Activated CD8-positive, alpha-beta memory T cell treated with anti-CD3 and anti-CD28 coated beads, Interleukin-2, amount 50 U/mL, for 48 hours (primary cell): ENCODE measurements at places on chromosomes 11 and 22.

GRCh38 chr11:61022311-61023085, 51.0 kb downstream of the CD6 start:
- no peak for DNase-seq

- peak; percentile 65 for DNase-seq
These were observed 32.0 kb downstream of the PDE2A start for GRCh38 chr11:72642043-72642883.

- DNase-seq: peak; percentile 42
These were observed 45.6 kb downstream of the EIF3F start for GRCh38 chr11:8032576-8033304.

- DNase-seq: no peak
These were observed 558.4 kb upstream of the ANO5 start for GRCh38 chr11:21634491-21634890.

GRCh38 chr22:44024288-44024921, at the start of gene PARVB:
PARVB (plus strand) TSS chr22:44024302; CDS start chr22:44024340, 38 bp downstream.
- peak; percentile 65 for DNase-seq

DNA sequence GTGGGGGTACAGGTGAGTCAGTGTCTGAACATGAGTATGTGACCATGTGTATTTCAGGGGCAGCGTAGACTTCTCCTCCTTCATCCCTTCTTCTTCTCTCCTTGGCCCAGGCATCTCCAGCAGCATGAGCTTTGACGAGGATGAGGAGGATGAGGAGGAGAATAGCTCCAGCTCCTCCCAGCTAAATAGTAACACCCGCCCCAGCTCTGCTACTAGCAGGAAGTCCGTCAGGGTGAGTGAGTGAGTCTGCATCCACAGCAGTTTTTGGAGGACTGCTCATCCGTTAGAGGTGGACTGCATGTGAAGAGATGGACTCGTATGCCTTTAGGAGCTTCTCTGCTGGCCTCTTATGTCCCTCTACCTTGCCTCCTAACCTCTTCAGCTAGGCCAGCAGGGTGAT, 15.6 kb downstream of the TUB start:
- peak; percentile 23 for DNase-seq

DNA sequence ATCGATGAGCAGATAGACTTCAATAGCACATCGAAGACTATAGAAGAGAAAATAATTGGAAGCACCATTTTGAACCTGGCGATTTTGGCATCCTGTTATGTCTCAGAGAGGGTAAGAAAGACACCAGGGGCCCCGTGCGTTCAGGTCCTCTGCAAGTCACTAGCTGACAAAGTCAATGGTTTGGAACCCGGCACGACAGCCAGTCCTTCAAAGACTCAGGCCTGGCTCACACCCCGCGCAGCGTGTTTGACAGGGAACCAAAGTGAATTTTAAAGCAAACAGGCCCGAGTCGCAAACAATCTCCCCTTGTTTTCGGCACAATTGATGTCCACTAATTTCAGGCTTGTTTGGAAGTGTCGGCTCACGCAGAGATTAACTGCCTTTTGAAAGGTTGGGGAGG, 716.6 kb downstream of the BRD1 start:
- no peak for DNase-seq

GRCh38 chr11:125956391-125957134, 10.7 kb downstream of the VSIG10L2 start:
- no peak for DNase-seq

GRCh38 chr11:61850687-61851086, 22.6 kb downstream of the FADS2 start:
- DNase-seq: no peak

- DNase-seq: no peak
These were observed 6.4 kb upstream of the SEC14L4 start for GRCh38 chr22:30511911-30512310.

- no peak for DNase-seq
These were observed 16.9 kb upstream of the SIK2 start for GRCh38 chr11:111585371-111585770.

- no peak for DNase-seq
These were observed 34.6 kb downstream of the OSBPL5 start for GRCh38 chr11:3130269-3131071.

GRCh38 chr11:113105592-113105991, 144.4 kb downstream of the NCAM1 start:
- DNase-seq: no peak

DNA sequence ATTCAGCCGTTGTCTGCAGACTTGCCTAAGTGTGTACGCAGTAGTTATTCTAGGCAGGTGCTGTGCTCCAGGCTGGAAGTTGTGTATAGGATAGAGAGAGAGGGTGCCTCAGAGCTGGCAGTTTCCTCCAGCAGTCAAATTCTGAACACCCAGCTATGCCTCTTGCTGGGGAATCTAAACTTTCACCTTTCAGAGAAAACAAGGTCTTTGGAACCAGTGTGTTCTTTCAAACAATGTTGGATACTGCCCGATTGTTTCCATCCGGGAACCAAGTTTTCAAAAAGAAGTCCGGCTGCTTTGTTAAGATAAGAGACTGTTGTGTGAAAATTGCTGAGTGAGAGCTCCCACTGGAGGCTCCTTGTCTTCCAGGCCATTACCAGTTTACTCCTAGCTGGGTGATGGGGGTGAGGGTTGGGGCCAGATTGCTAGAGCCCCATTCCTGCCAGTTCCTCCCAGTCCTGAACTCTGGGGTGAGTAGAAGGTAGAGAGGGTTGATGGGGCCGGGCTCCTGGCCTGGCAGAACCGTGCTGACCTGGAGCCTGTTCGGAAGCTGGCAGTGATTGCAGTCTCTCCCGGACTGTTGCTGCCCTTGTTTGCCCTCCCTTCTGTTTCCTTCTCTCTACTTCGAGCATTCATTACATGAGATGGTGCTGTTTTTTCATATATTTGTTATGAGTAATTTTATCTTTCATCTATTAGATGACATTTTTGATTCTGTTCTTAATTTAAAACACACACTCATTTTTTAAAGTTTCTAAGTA, 150.2 kb downstream of the TEAD1 start:
- DNase-seq: no peak

DNA sequence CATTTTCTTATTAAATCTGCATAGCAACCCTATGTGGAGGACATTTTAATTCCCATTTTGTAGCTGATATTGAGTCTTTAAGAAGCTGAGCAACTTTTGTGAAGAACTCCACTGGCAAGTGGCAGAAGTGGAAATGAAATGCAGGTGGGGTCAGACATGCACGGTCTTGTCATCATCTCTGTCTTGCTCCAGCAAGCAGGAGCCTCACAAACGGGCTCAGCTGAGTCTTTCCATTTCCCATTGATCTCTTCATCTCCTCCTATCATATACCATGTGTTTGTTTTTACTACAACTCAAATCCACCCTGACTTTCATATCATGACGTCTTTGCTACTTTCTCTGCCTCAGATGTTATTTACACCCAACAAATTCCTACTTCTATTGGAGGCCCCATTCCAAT, 97.9 kb upstream of the TENM4 start:
- no peak for DNase-seq

GRCh38 chr11:116955548-116955947, 118.1 kb upstream of the APOA1 start:
- no peak for DNase-seq

DNA sequence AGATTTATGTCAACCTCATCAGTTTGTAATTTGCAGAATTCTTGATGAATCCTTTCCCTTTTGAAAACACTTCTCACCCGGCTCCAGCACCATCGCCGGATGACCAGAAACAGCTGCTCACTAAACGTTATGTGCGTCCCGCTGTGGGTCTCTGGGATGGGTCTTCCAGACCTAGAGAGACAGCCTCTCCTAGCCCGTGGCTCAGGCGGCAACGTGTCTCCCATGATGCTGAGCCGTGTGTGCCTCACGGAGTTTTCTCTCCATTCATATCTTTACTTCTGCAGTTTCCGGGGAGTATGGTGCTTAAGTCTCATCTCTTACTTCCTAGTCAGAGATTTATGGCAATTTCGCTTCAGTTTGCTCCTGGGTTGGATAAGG, 25.0 kb upstream of the ACR start:
- DNase-seq: no peak

DNA sequence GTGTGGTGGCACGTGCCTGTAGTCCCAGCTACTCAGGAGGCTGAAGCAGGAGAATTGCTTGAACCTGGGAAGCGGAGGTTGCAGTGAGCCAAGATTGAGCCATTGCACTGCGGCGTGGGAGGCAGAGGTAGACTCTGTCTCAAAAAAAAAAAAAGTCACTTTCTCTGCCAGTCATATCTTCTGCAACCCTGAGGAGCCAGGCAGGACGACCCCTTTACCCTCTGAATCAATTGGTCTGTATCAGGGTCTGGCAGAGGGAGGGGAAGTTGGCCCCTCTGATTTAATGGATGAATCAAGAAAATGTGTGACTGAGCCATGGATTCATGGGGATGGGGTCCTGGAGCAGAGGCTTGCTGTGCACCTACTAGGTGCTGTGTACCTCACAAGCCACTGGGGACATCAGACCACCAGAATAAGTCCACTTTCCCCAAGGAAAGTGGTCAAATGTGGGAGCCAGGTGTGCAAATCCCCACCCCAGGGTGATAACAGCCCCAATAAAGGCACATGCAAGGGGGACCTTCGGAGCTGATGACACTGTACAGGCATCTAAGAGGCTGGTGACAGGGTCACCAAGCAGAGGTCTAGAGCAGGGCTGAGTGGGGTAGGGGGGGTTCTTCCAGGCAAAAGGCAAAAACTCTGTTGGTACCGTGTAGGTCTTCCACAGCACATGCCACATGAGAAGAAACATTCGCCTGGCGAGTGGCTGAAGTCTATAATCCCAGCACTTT, 29.0 kb downstream of the TXN2 start:
- DNase-seq: no peak

GRCh38 chr22:23501261-23501619, 78.8 kb downstream of the IGLL1 start:
- no peak for DNase-seq

GRCh38 chr11:3707176-3707575, 36.0 kb upstream of the CHRNA10 start:
- DNase-seq: no peak

DNA sequence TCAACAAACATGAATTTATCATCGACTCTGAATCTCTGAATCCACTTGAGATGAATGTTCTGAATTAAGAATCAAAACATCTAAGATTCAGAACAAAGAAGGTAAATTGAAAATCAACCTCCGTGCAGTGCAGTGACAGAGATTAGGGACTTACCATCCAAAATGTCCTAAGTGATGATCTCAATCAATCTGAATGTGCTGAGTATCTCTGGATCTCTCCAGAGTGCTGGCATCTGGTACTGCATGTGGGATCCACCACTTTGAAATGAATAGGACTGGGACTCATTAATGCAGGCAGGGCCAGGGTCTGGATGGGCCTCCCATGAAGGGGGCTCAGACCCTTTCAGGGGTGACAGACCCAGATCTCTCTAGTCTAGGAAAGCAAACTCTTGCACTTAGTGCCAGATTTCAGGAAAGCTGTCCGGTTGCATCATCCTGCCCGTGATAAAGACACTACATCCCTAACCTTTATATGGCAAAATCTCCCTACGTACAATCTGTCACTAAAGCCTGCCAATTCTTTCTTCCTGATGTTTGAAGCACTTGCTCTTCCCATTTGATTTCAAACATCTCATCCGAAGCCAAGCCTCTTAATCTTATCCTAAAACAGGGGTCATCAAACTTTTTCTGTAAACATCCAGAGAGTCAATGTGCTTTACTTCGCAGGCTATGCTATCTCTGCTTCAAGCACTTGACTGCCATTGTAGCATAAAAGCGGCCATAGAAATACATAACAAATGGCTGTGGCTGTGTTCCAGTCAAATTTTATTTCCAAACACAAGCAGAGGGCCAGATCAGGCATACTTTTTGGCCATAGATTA, 263.3 kb downstream of the LARGE1 start:
- no peak for DNase-seq

GRCh38 chr22:25061605-25062376, 109.3 kb downstream of the KIAA1671 start:
- no peak for DNase-seq

DNA sequence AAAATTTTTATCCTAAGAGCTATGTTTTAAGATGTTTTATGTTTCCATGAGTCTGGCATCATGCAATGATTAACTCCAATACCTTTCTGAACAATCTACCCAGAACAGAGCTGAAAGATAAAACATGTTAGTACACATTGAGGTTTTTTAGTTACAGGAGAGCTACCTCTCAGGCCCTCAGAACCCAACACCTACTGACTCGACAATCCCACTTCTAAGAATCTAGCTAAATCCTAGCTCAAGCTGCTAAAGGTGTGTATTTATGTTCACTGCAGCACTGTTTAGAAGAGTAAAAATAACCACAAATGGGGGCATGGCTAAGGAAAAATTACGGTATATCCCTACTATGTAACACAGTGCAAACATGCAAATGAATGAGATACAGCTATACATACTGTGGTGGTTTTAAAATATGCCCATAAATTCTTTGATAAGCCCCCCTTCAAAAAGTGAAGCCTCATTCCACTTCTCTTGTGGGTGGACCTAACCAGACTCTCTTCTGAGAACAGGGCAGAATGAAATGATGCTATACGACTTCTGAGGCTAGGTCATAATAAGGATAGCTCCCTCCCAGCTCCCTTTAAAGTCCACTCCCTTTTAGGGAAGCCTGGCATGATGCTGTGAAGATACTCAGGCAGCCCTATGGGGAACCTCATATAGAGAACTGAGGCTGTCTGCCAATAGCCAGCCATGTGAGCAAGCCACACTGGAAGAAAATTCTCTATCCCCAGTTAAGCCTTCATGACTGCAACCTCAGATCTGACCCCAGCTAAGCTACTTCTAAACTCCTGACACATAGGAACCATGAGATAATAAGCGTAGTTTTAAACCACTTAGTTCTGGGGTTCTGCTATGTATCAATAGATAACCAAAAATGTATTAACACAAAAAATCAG, 29.5 kb downstream of the TMEM123 start:
- DNase-seq: no peak

DNA sequence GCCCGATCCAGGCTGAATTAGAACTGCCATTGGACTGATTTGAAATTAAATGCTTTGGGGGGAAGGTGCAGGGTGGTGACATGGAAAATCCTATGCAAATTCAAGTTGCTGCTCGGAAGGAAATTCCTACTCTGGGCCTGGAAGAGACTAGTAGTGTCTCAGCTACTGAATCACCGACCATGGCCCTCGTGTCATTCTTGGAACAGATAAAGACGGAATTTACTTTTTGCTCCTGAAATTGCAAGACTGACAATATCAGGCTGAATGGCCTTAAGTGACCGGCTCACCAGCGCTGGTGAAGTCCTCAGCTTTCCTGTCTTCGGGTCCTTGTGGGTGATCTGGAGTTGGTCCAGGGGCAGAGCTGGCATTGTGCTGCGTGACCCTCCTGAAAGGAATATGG, 6.1 kb downstream of the ASCC2 start:
- no peak for DNase-seq

GRCh38 chr11:60647087-60647486, 52.3 kb upstream of the MS4A8 start:
- DNase-seq: no peak

DNA sequence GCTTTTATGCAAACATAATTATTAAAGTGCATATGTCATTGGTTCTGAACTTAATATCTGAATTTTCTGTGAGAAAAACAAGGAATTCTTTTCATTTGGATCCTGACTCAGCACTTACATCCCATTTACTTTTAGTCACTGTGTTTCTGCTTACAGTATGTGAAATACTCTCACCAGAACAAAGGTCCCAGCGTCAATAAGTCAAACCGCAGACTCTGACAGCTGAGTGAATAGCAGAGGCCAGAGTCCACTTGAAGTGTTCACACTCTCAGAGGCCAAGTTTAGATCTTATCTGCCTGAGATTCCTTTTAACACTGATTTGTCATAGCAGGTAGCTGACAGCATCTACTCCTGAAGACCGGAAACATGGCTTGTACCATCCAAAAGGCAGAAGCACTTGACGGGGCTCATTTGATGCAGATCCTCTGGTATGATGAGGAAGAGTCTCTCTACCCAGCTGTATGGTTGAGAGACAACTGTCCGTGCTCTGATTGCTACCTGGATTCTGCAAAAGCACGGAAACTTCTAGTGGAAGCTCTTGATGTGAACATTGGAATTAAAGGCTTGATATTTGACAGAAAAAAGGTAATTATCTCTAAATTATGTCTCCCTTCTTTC, 14.6 kb downstream of the BBOX1 start:
- no peak for DNase-seq
